ENCODE measurements at places on chromosomes 5 and 9.

- peak; percentile 4 for DNase-seq
These were observed 186.7 kb downstream of the PDZD2 start for GRCh38 chr5:31825518-31826068.

- no peak for DNase-seq
These were observed 167.7 kb upstream of the DMAC1 start for GRCh38 chr9:7967093-7967827.

- no peak for DNase-seq
These were observed 47.7 kb upstream of the TTC39B start for GRCh38 chr9:15354713-15355112.

- DNase-seq: no peak
These were observed 181.7 kb downstream of the CDK5RAP2 start for GRCh38 chr9:120398286-120398685.

DNA sequence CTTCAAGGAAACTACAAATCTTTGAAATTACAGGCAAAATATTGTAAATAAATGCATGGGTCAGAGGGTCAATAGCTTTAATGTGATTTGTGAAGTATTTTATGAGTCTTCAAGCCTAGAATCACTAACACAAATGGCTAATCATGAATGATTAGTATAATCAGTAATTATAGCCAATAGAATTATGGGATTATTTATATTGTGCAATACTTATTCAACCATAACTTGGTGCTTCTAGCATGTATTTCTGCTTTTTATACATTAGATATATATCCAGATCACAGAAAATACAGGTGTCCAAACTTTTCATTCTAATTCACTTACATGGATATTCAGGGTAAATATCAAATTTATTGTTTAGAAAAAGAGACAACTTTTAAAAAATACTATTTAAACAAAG lies 12.1 kb downstream of the HCN1 start:
- DNase-seq: no peak

- no peak for DNase-seq
These were observed 160.3 kb downstream of the CEMIP2 start for GRCh38 chr9:71608021-71608420.

DNA sequence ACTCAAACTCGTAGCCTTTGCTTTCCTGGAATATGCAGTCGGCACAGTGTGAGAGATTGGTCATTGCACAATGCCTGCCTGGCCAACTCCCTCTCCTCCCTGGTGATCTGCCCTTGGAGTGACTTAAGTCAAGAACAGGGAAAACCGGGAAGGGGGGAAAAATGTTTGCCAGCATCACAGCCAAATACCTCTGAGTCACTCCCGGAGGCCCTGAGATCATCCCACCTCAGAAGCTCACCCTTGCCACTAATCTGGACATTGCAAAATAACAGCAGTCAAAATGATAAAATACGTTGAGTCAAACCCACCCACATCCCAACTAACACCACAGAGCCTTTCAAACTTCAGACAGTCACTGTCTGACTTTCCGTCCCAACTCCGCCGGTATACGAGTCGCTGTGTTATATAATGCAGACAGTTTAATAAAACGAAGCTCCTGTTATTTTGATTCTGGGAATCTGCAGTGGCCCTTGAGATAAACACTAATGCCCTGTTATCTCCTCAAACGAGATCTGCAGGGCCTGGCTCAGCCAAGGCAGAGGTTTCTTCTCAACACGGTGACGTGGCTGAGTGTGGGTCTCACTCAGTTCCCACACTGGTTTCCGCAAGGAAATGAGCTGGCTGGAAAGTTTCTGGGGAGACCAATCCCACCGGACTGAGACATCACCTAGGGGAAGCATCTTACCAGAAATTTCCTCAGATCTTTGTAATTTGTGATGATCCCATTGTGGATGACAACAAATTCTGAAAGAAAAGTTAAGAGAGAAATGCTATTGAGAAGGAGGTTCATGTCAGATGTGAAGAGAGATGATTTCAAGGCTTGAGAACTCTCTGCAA lies 22.1 kb downstream of the GFPT2 start:
- DNase-seq: no peak

DNA sequence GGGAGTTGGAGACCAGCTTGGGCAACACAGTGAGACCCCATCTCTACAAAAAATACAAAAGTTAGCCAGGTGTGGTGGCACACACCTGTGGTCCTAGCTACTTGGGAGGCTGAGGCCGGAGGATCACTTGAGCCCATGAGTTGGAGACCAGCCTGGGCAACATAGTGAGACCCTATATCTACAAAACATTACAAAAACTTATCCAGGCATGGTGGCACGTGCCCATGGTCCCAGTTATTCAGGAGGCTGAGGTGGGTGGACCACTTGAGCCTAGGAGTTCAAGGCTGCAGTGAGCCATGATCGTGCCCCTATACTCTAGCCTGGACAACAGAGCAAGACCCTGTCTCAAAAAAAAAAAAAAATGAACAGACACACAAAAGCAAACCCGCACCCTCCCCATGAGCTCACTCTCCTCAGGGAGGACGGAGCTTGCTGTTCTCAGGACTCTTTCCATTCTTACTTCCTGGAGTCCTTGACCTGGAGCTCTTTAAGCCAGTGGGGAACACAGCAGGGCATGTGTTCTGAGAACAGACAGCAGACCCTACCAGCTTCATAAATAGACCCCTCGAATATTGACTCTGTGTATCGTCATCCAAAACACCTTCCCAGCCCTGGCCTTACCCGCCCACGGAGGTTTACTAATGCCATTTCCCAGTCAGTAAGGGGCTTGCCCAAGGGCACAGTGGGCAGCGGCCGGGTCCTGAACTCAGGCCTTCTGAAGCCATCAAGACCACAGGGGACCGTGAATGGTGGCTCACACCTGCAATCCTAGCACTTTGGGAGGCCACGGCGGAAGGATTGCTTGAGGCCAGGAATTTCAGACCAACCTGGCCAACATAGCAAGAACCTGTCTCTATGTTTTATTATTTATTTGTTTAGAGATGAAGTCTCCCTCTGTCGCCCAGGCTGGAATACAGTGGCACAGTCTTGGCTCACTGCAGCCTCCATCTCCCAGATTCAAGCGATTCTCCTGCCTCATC lies 11.1 kb downstream of the PTGES2 start:
- DNase-seq: no peak

GRCh38 chr5:51181208-51181894 lies 201.9 kb upstream of the ISL1 start:
- DNase-seq: no peak

DNA sequence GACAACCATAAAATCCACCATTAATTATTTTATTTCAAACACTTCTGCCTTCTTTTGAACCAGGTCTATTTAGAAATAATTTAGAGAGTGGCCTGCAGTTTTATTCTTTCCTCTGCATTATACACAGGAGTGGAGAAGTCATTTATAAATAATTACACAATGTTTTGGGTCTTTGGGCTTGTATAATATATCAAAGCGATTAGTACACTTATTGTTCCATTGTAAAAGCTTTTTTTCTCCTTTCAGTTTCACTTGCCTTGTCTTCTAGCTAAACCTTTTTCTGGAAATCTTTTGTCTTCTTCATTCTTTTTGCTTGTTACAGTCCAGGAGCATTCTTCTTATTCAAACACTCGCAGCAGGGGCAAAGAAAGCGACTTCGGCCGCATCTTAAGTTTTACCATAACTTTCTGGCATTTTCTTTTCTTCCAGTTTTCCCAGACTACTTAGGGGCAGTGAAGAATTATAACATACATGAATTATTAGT lies 7.3 kb upstream of the NEUROG1 start:
- no peak for DNase-seq

Data from NCI-H1436 treated with DMSO at 0.1 percent for 48 hours (cell line).